ENCODE measurements at places on chromosomes 2 and 18. TPM values are rescaled to one million over a fixed set of nuclear protein-coding genes. Genes with fewer than 3 reads are reported as not detected.
A peak's percentile ranks its signal among the peaks of the same experiment; 100 is the strongest.

CHRNG gene
- not detected for total RNA-seq

ARHGAP15 gene
- total RNA-seq, result not detected

CD8B gene
- 3.0 TPM for total RNA-seq

CD207 gene
- not detected for total RNA-seq

- DNase-seq, result no peak
Measured at GRCh38 chr2:179239195-179239594, 25.4 kb downstream of the SESTD1 start.

- DNase-seq, result no peak
Measured at GRCh38 chr2:190513877-190514276, 20.6 kb downstream of the NEMP2 start.

- DNase-seq, result peak; percentile 39
Measured at GRCh38 chr2:207244971-207245925, 79.5 kb upstream of the KLF7 start.

- DNase-seq, result no peak
Measured at GRCh38 chr2:3143602-3144001, 234.0 kb downstream of the EIPR1 start.

Measured in GM23338 (cell line).